ENCODE measurements at places on chromosomes 7 and 10.

- DNase-seq = no peak
Observed at GRCh38 chr7:106281585-106282318, 3.0 kb downstream of the NAMPT start.

DNA sequence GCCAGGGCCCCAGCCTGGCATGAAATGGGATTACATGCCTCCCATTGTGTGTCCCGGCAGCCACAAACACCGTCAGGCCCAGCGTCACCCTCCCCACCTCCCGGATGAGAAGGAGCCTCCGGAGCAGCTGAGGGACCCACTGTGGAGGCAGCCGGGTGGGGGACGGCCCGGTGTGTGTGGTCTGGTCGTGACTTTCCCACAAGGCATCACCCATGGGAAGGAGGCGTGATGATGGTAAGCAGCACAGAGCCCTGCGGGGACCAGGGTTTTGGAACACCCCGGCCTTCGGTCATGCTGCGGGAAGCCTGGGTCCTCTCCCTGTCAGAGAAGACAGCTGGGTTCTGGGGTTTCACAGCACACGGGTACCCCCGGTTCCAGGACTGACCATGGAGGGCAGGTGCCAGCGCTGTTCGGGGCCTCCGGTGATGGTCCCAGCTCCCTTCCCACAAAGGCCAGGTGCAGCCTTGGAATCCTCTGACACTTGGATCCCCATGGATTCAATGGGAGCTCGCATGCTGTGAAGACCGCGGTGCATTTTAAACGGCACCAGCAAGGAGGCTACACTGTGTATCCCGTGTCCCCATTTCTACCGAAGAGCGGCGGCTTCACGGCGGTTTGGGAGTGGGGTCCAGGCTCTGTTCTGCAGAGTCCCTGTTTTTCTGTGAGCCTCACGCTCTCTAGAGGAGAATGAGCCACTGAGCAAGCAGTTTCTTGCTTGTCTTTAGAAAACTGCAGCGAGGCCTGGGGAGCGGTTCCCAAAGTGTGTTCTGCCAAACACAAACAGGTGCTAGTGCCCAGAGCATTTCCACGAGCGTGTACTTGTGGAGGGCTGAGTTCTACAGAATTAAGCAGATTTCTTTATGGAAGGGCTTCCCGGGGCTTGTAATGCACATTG lies 336.0 kb downstream of the ADARB2 start:
- no peak for DNase-seq

GRCh38 chr7:108358553-108358952 lies 97.7 kb downstream of the NRCAM start:
- DNase-seq = peak; percentile 16

GRCh38 chr7:26189697-26190096 lies 10.8 kb downstream of the HNRNPA2B1 start:
- no peak for DNase-seq

- DNase-seq = peak; percentile 17
Observed at GRCh38 chr7:87886875-87887274, 10.6 kb downstream of the DBF4 start.

DNA sequence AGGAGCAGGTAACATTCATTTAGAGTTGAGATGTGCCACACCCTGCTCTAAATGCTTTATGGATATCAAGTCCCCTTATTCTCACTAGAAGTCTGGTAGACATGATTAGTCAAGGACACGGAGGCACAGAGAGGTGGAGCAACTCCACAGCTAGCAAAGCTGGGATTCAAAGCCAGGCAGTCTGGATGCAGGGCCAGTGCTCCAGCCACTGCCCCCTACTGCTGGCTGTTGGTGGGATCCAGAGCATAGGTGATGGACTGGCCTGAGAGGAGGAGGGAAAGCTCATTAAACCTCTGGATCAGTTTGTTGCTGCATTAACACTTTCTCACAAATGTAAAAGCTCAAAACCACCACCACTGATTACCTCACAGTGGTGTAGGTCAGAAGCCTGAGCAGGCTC lies 22.6 kb upstream of the KBTBD2 start:
- no peak for DNase-seq

- DNase-seq = no peak
Observed at GRCh38 chr10:117472872-117473271, 69.7 kb upstream of the EMX2 start.

All from stromal cell of bone marrow (primary cell).